Right atrium auricular region (tissue), 2 donors: ENCODE measurements at places on chromosomes 6 and 20. TPM values are rescaled to one million over a fixed set of nuclear protein-coding genes. Genes with fewer than 3 reads are reported as not detected.

Gene BTN1A1
- total RNA-seq: not detected

Gene OR2J3
- not detected for total RNA-seq

DNA sequence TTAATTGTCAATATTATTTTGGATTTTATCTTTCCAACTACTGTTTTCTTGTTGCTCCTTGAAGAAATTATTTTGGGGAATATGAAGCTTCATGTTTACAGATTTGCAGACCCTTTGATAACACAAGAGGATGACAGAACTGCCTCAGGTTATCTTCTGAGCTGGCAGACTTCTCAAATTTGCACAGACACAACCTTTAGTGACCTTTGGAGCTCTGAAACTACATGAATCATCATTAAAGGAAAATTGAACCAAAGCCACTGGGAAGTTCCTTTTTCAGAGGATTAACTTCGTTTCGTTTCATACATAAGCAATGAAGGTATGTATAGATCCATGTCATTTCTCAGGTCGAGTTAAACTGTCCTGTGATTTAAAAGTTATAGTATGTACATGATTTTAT is 85.9 kb downstream of the FBXO5 start:
- no peak for DNase-seq

DNA sequence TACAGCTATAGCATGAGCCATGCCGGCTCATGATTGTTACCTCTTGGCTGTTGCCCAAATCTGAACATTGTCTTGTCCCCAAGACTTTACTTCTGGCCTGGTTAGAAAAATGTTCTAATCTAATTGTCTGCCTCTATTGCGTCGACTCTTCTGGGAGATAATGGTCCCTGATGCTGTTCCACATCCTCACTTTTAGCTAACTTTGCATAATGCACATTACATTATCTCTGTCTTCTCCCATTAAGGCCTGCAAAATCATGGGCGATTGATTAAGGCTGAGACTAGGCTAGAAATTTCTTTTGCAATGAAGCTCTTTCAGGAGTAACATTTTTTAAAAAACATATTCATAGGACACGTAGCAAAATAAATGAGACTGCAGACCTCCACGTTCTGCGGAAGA is 961.0 kb downstream of the KIF16B start:
- DNase-seq: no peak

Gene C6orf58
- total RNA-seq: not detected

Gene CCN6
- not detected for total RNA-seq

DNA sequence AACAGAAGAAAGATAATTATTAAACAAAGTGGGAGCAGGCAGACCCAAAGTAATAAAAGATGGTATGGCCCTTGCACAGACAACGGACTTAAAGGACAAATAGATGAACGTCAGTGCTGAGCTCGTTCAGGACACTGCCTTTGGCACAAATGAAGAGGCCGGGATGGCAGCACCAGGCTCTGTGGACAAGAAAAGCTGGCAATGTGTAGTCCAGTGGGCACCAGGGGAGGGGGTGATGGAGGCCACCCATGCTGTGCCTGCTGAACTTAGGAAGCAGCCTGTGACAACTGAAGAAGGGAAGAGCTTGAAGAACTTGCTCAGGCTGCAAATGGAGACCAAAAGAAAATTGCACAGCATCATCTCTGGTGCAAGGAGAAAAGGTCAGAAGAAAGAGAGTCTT is 131.0 kb downstream of the ANKRD60 start:
- peak; percentile 50 for DNase-seq
